ENCODE measurements at places on chromosomes 3 and 15.

DNA sequence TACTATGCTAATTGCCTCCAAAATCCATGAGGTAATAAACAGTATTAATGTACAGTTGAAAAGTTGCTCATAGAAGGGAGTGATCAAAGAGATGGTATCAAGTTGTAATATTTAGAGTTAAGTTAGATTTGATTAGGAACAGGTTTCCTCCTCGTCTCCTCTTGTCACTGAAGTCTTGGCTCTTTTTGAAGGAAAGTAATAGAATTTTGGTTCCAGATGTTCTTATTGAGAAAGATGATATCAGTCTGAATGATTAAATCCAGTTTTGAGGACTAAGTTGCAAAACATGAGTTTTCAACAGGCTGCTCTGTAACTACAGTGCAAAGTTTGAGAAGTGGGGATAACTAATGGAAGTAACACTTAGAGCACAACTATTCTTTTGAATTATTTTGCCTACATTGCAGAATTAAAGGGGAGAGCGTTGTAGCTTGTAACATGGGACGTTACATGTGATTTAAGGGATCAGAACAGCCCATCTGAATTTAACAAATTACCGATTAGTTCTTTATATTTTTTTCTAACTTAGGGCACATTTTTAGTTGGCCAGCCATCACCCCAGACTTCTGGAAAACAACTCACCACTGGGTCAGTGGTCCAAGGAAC, 48.3 kb downstream of the MAP6D1 start:
- DNase-seq = no peak

DNA sequence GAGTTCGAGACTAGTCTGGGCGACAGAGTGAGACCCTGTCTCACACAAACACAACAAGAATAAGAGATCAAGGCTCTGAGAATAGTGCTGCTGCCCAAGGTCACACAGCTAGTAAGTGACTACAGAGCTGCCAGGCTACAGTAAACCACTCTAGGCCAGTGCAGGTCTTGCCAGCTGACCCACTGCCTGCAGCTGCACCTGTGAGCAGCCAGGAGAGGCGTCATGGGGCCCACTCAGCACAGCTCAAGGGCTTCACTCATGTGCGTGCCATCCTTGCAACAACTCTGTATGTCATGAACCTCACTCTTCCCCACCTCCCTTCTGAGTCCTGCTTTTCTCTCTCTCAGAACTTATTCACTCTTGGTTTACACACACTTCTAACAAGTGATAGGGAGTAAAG, 176.7 kb downstream of the SMAD6 start:
- DNase-seq = no peak

GRCh38 chr3:113663761-113664160, 32.7 kb downstream of the USF3 start:
- no peak for DNase-seq

DNA sequence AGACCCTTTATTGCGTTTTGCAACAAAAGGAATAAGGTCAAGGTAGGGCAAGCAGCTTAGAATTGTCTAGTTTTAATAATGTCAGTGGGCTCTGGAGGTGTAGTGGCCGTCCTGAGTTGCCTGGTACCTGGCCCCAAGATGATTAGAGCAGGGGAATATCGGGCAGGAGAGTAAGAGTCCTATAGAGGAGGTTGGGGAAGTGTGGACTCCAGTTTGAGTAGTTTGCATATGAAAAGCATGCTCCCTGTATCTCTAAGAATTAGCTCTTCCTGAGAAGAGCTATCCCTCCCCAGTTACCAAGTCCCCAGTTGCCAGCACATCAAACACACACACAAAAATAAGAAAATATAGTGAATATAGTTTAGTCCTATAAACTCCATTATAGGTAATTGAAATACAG, 49.2 kb upstream of the ST3GAL6 start:
- DNase-seq = no peak

DNA sequence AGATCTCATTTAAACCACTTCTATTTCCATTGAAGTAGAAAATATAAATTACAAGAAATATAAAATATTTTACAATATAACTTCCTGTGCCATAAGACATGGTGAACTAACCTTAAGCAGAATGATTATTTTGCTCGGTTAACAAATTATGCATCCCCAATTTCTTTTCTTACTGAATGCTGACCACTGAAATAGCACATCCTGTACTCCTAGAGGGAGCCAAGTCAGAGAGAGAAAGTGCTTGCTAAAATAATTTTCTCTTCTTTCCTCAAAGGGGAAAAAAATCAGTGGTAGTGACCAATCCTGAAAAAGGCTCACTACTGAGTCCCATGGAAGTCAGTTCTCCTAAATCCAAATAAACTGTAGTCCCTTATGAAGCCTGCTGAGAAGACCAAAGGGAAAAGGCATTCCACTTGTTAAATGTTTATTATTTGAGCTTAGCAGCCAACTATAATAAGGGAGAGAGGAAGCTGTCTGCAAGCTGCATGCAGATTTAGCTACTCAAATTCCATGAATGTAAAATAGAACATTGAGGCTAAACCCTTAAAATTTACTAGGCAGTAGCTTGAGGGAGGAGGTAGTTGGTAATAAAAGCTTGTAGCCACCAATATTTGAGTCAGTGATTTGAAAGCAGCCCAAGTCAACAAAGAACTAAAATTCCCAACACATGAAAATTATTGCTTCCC, 33.1 kb downstream of the CEP152 start:
- no peak for DNase-seq

GRCh38 chr3:186810336-186810996, 4.2 kb upstream of the RFC4 start:
- DNase-seq = no peak

- DNase-seq = no peak
Observed at GRCh38 chr15:42118650-42119445, 24.5 kb upstream of the PLA2G4D start.

- DNase-seq = no peak
Observed at GRCh38 chr3:111610612-111611054, 15.5 kb upstream of the ZBED2 start.

GRCh38 chr3:128326051-128326823, 140.5 kb downstream of the DNAJB8 start:
- no peak for DNase-seq

GRCh38 chr15:86267892-86268291, 188.2 kb downstream of the AGBL1 start:
- no peak for DNase-seq

- DNase-seq = no peak
Observed at GRCh38 chr3:72069543-72069942, 284.6 kb upstream of the PROK2 start.

- peak; percentile 59 for DNase-seq
Observed at GRCh38 chr3:71753701-71754609, at the start of gene GPR27. Gene GPR27 (plus strand): TSS chr3:71753855. CDS start chr3:71754050, 195 bp downstream.

- DNase-seq = no peak
Observed at GRCh38 chr15:93253681-93254080, 164.7 kb upstream of the RGMA start.

GRCh38 chr15:28022181-28022580, 76.9 kb downstream of the OCA2 start:
- DNase-seq = no peak

DNA sequence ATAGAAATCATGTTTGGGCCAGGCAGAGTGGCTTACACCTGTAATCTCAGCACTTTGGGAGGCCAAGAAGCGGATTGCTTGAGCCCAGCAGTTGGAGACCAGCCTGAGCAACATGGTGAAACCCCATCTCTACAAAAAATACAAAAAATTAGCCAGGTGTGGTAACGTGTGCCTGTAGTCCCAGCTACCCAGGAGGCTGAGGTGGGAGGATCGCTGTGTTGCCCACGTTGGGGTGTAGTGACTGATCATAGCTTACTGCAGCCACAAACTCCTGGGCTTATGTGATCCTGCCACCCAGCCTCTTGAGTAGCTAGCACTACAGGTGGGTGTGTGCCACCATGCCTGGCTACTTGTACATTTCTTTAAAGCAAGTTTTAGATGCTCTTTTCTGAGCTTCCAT, 114.3 kb downstream of the WDR76 start:
- no peak for DNase-seq

GRCh38 chr3:156581954-156582353, 27.0 kb upstream of the SSR3 start:
- DNase-seq = no peak

DNA sequence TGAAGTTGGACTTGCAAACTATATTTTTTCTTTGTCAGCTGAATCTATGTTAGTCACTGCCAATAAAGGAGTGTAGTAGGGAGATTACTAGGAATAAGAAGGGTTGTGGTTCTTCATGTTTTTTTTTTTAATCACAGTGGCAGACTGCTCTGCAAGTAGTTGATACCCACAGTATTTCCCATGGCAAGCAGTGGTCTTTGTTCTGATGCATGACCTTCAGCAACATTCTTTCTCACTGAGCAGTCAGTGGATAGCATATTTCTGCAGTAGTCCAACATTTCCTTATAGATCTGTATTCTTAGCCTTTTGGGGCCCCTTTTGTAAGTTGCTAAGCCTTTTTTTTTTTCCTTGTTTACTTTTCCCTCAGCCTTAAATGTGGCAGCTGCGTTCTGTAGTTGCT, 151.1 kb downstream of the DOCK3 start:
- DNase-seq = no peak

- no peak for DNase-seq
Observed at GRCh38 chr15:52656412-52656811, 22.8 kb downstream of the ATOSA start.

- DNase-seq = no peak
Observed at GRCh38 chr3:189908646-189909045, 212.1 kb downstream of the P3H2 start.

DNA sequence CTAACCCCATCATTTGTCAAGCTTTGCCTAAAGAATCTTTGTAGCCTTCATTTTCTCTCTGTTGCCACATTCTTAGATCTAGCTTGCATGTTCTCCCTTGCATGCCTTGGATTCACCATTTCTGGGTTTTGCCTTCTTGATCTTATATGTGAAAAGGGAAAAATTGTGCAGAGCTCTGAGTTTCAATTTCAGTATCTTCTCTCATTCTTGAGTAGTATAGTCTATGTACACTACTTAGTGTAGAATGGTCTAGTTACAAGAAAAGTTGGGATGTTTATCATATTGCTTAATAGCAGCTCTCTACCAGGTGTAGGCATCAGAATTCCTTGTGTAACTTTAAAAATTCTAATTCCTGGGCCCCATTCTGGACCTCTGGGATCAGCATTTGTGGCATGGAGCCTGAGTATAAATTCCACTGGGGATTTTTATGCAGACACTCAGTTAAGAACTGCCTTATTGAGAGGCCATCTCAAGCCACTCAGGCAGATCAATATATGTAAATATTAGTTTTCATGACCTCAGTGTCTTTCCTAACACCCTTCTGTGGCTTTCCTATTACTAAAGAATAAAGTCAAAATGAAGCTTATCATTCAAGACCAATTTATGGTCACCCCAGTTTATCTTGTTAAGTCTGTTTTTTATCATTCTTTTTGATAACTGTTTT, 23.4 kb downstream of the GTF2E1 start:
- no peak for DNase-seq
